GM06990 (cell line): ENCODE measurements at places on chromosomes 11 and 22.
A peak's percentile ranks its signal among the peaks of the same experiment; 100 is the strongest.

DNA sequence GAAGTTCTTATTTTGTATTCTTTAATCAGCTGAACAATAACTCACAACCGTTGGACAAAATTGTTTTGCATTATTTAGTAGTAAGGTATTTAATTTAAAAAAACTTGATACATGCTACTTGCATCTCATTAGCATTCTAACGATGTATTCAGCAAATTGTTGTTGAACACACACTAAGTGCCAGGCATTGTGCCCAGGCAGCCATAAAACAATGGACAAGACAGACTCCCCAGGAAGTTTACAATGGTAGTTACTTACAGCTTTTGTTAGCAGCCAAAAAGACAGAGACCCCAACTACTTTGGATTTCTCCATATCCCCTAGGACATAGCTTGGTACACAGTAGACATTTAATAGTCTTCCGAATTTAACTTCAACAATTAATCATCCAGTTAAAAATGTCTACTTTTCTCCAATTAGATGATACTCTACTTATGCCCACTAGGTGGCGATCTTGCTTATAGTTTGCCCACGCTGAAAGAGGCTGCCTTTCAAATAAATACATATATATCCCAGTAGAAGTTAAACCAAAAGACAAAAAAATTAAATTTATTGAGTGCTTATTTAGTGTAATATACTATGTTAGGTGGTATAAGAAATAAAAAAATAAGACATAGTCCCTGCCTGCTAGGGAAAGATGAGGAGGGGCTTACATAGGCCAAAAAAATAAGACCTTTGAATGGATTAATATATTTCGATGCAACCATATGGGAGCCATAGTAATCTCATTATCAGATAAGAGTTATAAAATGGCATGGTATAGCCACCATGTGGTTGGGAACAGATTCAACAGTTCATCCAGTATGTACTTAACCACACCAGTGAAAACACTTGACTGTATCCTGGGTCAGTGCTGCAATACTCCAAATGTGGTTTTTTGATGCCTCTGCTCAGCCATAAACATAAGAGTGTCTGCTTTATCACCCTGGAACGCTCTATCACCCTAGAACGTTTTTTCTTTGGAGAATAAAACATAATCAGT lies 2.0 kb upstream of the FJX1 start:
- DNase-seq = no peak

DNA sequence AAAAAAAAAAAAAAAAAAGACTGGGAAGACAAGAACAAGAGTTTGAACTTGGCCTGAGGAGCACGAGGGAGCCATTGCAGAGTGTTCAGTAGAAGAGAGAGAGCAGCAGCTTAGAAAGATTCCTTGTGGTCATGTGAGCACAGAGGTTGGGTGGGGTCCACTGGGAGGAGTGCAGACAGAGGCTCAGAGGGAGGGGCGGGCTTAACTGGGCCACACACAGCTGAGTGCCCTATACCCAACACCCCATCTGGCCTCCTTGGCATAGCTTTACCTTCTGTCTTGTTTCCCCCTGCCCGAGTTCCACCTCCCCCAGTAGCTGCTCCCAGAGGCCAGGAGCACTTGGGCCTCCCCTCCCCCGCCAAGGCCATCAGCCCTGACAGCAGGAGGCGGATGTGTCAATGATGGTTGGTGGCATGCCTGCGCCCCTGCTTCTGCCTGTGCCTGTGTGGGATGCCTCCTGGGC lies 12.1 kb downstream of the C11orf86 start:
- DNase-seq = no peak

DNA sequence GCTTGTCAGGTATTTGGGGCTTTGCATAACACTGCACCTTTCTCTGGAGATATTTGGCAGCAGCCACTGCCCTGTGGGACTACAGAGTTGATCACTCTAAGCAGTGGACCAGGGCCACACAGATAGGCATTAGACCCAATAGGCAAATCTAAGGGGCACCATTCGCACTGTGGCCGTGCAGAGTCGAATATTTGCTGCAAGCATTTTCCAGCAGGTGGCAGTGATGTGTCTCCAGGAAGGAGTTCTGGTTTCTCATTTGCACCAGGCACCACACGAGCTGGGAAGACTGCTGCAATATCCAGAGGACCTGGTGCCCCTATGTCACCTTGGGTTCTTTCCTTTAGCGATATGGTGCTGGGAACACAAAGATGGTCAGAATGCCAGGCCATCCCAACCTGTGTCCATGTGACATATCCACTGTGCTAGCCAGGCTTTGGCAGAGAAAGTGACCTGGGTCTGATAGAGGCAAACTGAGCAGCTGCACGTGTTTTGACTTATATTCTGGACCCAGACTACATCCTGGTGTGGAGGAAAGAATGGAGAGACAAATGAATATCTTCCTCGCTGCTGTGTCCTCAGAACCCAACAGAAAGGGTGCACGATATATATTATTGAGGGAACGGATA lies 318.7 kb downstream of the BUD13 start:
- no peak for DNase-seq

DNA sequence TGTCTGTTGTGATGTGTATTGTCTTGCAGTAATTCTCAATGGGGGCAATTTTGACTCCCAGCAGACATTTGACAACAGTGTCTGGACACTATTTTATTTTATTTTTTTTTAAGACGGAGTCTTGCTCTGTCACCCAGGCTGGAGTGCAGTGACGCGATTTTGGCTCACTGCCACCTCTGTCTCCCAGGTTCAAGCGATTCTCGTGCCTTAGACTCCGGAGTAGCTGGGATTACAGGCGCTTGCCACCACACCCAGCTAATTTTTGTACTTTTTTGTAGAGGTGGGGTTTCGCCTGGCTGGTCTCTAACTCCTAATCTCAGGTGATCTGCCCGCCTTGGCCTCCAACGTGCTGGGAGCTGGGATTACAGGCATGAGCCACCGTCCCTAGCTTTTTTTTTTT lies 1.4 kb downstream of the RPS6KB2 start:
- DNase-seq = no peak

DNA sequence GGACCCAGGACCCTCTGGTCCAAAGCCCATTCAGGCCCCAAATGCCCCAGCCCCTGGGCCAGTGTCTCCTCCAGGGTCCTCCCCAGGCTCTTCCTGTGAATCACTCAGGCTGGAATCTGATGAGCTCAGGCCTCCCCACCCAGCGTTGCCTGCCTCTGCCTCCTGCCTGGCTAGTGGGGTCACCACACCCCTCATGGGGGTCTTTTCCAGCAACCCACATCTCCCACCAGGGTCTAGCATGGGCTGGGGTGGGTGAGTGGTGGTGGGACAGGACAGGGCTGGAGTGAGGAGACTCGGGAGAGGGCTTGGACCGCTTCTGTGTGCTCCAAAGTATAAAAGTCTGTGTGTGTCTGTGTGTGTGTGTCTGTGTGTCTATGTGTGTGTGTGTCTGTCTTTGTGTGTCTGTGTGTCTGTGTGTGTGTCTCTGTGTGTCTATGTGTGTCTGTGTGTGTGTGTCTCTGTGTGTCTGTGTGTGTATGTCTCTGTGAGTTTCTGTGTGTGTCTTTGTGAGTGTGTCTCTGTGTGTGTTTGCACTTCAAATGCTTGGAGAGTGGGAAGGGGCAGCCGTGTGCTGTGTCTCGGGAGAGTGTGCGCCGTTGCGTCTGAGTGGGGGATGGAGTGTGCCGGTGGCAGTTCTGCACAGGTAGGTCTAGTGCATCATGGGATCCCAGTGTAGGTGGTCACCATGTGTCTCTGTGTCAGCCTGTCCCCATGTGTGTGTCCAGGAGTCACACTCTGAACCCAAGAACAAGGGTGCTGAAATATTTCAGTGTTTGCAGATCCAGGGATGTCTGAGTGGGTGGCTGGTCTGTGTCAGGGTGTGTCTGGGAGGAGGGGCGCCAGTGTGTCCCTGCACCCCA lies 8.8 kb downstream of the RIN1 start:
- DNase-seq = no peak

DNA sequence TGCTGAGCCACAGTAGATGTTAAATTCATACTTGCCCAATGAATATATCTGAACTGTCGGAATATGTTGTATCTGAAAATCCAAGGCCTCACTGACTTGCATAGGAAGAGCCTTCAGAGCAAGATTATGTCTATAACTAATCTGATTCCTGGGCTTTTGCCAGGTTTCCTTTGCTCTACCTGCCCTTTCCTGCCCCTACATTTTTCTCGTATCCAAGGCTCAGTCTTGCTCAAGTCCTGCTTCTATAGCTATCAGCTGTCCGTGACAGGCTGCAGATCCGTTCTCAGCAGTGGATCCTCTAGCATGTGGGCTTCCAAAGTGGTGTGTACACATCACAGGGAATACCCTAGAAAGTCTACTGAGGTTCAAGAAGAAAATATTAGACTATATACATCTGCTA lies 18.8 kb upstream of the USP47 start:
- DNase-seq = no peak

GRCh38 chr11:126343051-126343450 lies 12.4 kb upstream of the ST3GAL4 start:
- no peak for DNase-seq

GRCh38 chr11:131579932-131580387 lies 209.5 kb downstream of the NTM start:
- DNase-seq = no peak

DNA sequence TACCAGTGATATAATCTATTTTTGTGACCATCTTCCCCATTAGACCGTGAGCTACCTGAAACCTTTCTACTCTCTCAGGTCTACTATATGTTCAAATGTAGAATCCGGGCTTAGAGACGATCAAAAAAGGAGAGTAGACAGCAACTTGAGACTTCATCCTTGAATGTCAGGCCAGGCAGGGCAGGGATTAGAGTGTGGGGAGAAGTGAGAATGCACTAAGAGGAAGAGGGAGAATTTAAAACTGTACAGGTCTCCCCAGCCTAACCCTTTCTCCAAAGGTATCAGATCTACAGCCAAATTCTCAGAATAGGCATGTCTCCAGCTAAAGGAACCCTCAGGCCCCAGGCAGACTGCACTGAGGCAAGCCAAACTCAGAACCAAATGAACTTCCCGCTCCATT lies 935 bp downstream of the LAMTOR1 start:
- DNase-seq = no peak

DNA sequence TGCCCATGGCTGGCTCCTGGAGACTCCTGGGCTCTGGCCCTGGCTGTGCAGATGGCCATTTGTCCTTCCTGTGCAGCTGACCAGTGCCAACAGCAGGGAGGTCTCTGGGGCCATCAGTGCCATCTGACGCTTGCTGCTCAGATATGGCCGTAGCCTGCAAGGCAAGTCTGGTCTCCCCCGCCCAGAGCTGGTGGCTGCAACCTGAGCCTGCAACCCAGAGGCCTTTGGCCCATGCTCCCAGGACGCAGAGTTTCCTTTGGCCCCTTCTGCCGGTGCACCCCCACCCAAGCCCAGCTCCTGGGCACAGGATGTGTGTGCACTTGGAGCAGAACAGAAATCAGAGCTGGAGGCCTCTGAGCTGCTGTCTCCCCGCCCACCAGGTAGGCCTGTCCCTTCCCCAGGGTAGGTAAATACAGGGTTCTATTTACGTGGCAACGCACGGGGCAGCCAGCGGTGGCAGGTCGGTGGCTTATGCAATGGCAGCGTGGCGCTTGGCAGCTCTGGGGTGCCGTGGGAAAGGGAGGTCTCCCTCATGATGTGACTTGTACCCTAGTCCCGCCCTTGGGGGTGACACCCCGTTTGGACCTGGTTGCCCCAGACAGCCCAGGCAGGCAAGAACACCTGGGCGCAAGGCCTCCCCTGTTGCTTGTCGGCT lies 21.0 kb upstream of the MYEOV start:
- DNase-seq = no peak

GRCh38 chr11:35138943-35139721 lies at the start of gene CD44:
Gene CD44 (plus strand): TSS chr11:35139171. CDS start chr11:35139304, 133 bp downstream.
- DNase-seq = peak; percentile 80
